ENCODE measurements at places on chromosomes 5 and 9.

- DNase-seq = no peak
Measured at GRCh38 chr5:33742181-33742580, 149.6 kb downstream of the ADAMTS12 start.

- no peak for DNase-seq
Measured at GRCh38 chr5:68745448-68745847, 348.4 kb upstream of the SLC30A5 start.

DNA sequence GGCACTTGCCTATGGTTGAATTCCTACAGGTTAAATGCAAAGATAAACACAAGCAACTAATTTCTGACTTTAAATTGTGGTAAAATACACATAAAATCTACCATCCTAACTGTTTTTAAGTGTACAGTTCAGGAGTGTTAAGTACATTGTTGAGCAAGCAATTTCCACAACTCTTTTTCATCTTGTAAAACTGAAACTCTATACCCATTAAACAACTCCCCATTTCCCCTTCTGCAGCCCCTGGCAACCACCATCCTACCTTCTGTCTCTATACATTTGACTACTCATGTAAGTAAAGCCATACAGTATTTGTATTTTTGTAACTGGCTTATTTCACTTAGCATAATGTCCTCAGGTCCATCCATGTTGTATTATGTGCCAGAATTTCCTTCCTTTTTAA, 38.5 kb upstream of the STX17 start:
- no peak for DNase-seq

GRCh38 chr9:16180546-16180945, 627.7 kb downstream of the CCDC171 start:
- no peak for DNase-seq

DNA sequence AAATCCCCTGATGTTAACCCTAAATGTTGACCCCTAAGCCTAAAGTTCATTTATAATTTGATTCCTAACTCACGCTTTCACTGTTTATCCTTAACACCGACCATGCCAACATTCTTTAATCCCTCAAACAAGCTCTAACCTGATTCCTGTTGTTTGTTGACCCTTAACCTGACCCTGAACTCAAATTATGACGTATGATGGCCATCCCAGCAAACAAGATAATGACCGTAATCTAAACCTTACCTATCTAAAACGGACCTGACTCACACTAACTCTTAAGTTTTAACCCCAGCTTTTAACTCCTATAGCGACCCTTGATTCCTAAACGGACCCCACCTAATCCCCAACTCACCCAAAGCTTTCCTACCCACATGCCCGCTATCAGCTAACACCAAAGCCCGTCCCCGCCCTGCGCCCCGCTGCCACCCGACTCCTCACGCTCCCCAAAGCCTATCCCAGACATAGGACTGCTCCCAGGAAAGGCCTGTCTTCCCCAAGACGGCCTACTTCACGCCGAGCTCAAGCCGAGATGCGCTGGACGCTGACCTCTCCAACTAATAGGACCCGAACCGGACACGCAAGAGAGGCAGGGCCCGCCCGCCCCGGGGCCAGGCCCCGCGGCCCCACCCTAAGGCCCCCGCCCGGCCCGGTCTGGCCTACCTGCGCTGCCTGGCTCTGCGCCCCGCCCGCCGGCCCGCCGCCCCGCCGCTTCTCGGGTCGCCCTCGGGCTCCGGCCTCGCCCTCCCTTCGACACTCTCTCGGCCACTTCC, 395 bp downstream of the TLN1 start:
- DNase-seq = no peak

DNA sequence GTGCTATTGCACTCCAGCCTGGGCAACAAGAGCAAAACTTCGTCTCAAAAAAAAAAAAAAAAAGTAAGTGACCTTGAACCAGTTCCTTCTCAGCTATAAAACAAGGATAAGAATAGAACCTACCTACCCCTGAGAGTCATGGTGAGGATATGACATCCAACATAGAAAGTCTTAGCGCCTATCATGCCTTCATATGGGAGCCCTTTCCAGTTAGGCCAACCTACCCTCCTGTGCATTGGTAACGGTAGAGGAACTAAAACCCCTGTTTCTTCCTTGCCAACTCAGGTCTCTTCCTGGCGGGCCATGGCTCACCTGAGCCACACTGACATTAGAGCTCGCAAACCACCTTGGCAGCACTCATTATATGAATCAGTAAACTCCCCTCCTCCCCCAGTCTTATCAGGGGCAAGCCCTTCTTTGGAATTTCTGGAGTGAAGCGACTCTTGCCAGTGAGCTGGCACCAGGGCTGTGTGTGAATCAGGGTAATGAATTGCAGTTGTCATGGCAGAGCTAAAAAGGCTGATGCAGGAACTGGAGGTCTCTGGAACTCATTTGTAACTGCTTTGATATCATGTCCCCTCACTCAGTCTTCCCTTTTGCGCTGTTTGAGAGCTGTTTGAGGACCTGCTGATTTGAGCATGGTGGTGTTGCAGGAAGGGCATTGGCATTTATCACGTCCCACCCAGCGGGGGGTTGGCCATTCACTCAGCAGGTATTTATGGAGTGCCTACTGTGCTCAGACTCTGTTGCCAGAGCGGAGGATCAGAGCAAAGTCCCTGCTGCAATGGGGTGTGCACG, 10.3 kb downstream of the WWC1 start:
- no peak for DNase-seq

Data from left forelimb (tissue), 1 donor.